ENCODE measurements at places on chromosomes 5 and 9.

- DNase-seq: no peak
These were observed 569 bp downstream of the HINT2 start for GRCh38 chr9:35814106-35814840.

DNA sequence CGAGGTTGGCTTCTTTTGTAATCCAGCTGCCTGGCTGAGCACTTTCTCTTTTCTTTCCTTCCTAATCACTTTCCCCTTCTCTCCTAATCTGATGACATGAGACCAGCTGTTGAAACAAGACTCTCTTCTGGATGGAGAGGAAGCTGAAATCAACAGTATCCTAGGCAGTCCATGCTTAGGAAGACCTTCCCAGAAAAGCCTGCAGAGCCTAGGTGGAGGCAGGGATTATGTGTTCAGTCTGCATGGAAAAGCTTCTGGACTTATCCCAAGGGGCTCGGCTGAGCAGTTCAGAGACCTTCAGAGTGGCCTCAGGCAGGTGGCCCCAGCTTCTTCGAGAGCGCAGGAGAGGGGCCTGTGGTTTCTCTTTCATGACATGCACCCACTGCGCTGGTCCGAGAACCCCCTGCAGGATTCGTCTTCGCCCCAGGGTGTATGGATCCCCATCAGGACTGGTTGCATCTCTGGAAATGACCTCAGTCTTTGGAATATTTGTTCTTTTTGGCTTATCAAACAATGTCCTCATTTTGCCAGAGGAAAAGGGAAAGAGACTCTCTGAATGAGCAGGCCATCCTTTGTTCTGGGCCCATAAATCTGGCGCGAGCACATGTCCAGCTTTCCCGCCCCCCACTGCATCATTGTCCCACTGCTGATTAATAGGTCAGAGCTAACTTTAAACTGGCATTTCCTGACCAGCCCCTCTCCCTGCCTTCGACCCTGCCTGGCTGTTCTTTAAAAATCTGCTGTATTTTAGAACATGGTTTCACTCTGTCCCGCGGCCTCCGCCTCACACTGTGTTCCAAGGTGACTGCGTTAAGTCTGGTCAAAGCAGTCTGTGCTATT lies 177.9 kb upstream of the KLF4 start:
- no peak for DNase-seq

GRCh38 chr9:122005597-122005996 lies 87.5 kb downstream of the TTLL11 start:
- no peak for DNase-seq

DNA sequence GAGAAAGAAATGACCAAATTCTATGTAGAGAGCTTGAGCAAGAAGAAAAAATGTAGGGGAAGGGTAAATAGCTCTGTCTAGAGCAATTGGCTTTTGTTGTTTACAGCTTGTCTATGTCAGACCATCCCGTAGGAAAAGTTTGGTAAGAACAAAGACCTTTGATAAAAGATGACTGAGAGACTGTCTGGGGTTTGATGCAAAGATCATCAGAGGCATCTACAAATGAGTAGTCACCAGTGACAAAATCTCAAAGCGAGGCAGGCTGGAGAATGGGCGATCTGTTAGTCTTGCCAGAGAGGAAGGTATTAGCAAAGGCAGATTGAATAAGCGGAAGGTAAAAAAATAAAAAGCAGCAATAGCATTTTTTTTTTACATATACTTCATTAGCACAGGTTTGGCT lies 125.0 kb upstream of the RASGRF2 start:
- DNase-seq: no peak

DNA sequence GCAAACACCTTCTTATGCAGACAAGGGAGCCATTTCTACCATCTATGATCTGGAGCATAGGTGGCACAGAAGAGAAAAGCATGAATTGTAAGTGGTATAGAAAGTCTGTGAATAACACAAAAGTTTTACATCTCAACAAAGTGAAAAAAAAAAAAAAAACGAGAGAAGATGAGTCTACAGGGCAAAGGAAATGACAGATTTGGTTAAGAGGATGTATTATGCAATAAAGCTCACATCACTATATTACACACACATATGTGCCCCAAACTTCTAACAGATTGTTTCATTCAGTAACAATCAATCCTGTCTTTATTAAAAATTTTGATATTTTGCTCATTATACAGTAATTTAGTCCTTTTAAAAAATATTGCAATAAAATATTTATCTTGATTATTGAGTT lies 49.8 kb downstream of the CERT1 start:
- no peak for DNase-seq

- no peak for DNase-seq
These were observed 59.9 kb downstream of the NPR3 start for GRCh38 chr5:32771037-32771436.

DNA sequence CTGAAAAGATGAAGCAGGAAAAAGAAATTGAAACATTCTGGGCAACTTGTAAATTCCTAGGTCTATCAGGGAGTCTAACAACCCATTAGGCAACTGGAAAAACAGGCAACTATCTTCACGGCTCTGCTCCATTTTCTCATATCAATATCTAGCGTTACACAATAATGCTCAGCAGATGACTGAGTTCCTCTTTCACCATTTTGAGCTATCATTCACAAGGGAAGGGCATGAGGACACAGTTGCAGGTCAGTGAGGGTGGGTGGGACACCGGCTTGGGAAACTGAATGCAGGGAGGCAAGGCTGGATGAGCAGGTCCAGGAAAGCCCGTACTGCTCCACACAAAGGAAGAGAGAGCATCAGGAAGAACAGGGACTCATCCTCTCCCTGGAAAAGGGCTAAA lies 67.0 kb downstream of the FRMD3 start:
- DNase-seq: no peak

GRCh38 chr5:135318037-135318436 lies 81.0 kb downstream of the MACROH2A1 start:
- no peak for DNase-seq

- DNase-seq: no peak
These were observed 1231.3 kb upstream of the CDH18 start for GRCh38 chr5:21219251-21219650.

GRCh38 chr5:125014202-125014601 lies 267.8 kb upstream of the ZNF608 start:
- no peak for DNase-seq

GRCh38 chr9:123312306-123312877 lies 43.6 kb upstream of the CRB2 start:
- no peak for DNase-seq

Data from T-helper 22 cell (primary cell).